ENCODE measurements at places on chromosomes 2 and 18.

GRCh38 chr2:235637896-235638295 is 144.1 kb downstream of the AGAP1 start:
- no peak for DNase-seq

GRCh38 chr2:168469281-168469988 is 13.4 kb downstream of the CERS6 start:
- no peak for DNase-seq

- no peak for DNase-seq
These were observed 115.3 kb upstream of the SCN7A start for GRCh38 chr2:166609183-166609959.

- DNase-seq: no peak
These were observed 135.6 kb upstream of the UNC80 start for GRCh38 chr2:209636076-209636475.

DNA sequence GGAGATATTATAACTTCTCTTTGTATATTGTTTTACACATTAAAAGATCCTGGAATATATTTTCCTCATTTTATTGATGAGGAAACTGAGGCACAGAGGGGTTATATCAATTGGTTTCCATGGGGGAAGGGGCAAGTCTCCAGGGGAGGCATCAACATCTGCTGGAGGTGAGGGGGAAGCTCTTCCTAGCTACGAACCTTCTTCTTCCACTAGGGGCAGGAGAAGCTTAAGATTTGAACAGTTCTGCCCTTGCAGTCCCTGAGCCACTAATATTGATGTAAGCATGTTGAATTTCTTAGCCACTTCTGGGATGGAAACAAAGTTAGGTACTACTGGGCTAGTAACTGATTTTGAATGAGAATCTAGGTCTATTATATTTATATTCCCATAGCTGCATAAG is 140.1 kb upstream of the AQP4 start:
- DNase-seq: no peak

DNA sequence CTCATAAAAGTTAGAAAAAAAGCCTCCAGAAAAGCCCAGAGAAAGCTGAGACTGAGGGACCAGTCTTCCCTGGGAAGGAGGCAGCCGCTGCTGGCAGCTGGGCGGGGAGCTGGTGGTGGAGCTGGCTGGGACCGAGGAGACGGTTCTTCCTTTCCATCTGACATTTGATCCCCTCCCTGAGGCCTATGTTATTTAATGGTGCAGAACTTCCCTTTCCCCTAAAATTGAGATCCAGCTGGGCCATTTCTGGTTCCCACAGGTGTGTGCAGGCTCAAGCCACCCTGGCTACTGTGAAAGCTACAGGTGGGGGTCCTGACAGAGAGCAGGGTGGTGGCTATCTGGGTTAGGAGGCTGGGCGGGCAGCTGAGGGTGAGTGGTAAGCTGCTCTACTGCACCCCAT is 81.5 kb upstream of the FZD7 start:
- DNase-seq: no peak

- no peak for DNase-seq
These were observed 110.7 kb downstream of the XRCC5 start for GRCh38 chr2:216219861-216220260.

DNA sequence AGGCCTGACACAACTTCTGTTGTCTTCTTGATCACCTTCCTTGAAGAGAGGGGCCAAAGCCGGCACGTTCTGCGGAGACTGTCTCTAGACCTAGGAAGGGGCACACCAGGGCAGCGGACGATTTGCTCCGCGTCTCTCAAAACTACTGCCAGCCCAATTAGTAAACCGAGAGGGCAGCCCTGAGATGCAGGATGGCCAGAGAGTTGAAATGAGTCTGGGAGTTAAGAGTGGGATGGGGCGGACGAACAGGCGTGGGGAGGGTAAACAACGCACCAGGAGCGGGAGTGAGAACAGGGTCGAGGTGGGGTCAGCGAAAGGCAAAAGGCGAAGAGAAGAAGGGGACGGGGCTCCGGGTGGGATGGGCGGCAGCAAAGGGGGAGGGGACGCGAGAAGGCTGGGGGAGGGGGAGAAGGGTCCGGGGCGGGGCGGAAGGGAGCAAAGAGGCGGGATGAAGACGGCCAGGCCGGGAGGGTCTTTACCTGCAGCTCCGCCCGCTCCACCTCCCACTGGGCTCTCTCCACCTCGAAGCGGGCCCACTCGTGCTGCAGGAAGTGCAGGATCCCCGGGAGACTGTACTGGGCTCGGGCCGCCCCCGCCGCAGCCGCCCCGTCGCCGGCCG is 476 bp downstream of the STRN start:
- no peak for DNase-seq

DNA sequence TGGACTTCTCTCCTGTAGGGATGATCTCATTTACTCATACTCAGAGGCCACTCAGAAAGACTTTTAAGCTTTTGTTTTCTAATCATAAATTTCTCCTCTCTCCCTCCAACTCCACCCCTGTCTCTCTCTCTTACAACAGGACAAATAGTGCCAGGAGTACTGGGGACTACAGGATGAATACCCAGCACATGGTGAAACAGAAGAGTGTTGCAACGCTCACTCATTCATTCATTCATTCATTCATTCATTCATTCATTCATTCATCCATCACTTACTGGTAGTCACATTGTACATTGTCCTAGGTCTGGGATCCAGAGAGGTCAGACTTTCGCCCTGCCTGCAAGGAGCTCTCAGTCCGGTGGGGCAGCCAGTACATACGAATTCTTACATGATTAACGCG is 97.6 kb downstream of the KLHL29 start:
- DNase-seq: no peak

GRCh38 chr18:27184115-27185024 is 738 bp downstream of the CHST9 start:
- no peak for DNase-seq

DNA sequence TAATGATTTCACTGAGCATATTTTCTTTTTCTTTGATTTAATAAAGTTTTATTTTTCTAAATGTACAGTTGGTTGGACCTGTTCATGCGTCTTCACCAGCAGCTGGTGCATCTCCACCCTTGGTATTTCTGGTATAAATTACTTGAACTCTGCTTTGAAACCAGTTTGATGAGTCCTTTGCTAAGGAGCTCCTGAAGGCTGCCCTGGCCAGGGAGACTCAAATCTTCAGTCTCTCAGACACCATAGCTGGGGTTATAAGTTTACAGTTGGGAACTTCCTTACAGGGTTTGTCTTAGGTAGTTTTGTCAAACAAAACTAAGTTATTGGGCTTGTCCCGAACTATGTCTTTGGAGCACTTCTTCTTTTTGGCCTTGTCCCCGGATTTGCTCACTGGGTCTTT is 44.7 kb downstream of the HS1BP3 start:
- DNase-seq: no peak

DNA sequence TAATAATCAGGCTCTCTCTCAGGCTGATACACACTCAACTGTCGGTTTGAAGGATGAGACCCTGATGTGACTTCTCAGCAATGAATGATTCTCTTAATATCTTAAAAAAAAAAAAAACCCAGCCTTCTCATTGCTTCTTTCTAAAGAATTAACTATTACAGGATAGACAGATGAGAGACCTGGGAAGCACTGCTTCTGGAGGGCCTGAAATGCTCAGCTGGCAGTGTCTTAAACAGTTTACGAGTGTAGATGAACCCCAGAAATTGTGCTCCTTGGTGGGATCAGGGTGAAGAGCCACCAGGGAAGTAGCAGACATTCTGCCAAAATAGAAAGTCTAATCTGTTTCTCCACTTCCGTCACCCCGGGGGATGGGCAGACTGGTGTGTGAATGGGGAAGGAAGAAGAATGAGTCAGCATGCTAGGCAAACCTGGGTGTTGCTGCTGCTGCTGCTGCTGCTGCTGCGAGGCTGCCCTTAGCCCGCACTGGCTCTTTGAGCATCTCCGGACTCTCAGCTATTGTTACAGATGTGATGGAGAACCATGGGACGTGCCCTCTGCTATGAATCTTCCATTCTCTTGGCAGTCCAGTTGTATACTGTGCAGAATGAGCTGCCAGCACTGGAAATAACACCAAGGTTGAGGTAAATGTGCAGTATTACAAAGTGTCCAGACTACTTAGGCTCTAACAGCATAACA is 158.4 kb downstream of the SETBP1 start:
- DNase-seq: no peak
